ENCODE measurements at places on chromosomes 4 and X.

DNA sequence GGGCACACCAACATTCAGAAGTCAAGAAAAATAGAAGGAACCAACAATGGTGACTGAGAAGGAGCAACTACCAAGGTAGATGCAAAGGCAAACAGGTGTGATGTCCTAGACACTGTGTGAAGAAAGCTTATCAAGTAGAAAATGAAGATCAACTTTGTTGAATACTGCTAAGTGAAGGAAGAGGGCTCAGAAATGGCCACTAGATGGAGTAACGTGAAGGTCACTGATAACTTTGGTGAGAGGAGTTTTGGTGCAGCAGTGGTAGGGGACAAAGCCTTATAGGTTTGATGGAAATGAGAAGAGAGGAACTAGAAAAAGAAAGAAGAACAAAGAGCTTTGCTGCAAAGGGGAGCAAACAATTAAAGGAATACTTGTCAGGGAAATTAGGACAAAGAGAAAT is 23.5 kb downstream of the OTC start:
- DNase-seq: peak; percentile 3

- no peak for DNase-seq
Measured at GRCh38 chrX:53073115-53073586, 9.0 kb upstream of the TSPYL2 start.

DNA sequence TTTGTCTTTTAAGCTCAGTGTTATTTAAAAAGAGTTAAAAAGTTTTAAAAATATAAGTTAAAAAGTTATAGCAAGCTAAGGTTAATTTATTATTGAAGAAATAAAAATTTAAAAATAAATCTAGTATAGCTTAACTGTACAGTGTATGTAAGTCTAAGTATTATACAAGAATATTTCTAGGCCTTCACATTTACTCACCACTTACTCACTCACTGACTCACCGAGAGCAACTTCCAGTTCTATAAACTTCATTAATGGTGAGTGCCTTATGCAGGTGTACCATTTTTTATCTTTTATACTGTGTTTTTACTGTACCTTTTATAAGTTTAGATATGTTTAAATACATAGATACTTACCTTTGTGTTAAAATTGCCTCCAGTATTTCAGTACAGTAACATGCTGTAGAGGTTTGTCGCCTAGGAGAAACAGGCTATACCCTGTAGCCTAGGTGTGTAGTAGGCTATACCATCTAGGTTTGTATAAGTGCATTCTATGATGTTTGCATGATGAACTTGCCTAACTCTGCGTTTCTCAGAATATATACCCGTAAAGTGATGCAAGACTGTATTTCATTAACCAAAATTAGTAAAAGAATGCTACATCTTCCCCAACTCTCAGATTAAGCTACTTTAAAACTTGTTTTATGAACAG is 202.9 kb downstream of the CFAP299 start:
- DNase-seq: no peak

GRCh38 chr4:127505203-127505602 is 127.6 kb upstream of the INTU start:
- DNase-seq: no peak

DNA sequence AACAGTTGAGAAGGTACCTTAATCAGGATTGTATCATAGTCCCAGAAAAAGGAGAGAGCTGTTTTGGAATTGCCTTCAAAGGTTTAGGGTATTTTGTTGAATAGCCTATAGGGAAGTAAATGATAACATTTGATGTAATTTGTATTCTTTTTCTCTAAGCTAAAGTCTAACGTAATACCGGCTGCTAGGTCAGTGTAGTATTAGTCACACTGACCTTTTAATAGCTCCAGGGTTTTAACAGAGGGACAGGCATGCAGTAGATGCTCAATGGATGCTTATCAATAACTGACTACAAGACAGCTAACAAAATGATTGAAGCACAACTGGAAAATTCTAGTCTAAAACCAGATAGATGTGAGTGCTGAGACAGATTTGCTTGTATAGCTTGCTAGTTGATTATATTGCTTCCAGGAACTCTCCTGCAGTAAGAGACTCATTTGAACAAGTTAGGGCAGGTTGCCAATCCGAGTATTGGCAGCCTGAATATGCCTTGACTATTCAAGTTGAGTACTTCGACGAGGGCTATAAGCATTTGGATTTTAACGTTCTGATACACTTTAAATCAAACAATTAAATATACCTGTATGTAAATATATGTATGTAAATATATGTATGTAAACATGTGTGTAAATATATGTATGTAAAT is 16.5 kb upstream of the PNPLA4 start:
- no peak for DNase-seq

DNA sequence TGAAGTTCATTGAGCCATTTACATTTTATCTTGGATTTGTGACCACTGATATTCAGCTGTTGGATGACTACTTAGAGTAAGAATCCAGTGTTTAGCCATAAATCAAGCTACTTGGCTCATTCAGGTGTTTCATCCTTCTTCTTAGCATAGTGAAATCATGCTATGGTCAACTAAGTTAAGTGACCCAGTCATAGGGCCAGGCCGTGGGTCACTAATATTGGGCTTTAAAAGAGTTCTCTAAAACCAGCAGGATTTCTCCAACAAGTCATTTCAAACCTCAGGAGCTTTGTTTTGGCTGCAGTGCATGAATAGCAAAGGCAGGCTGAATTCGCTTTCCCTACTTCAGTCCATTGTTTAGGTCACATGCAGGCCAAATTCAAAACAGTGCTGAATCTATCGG is 181.0 kb downstream of the MAML3 start:
- no peak for DNase-seq

- DNase-seq: no peak
Measured at GRCh38 chrX:36721990-36722389, 286.2 kb upstream of the FAM47C start.

GRCh38 chrX:149487292-149487691 is 17.8 kb downstream of the IDS start:
- no peak for DNase-seq

DNA sequence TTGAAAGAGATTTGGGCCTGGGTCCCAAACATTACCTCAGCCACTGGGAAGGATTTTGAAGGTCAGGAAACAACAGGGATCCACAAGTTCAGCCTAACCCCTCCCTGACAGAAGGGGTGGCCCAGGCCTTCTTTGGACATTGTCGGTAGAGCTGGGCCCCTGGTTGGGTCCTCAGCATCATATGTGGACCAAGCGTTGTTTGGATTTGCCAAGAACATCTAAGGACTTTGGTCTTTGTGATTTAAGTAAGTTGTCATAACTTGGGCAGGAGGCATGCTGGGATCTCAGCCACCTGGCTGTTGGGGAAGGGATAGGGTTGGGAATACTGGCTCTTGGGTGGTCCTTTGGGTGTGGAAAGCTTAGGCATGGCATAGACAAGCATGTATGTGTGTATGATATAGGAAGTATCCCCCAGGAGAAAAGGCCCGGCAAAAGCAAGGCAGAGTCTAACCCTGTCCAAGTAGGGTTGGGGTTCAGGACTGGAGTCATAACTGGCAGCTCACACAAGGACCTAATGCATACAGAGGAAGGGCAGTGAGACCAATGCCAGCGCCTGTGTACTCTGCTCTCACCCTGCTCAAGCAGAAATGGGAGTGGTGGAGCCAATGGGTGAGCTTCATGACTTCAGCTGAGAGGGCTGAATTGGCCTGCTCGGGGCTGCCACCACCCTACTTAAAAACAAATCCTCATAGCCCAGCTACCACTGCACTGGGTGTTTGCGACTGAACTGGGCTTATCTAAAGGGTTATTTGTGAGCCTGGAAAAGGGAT is 102.8 kb downstream of the RTL5 start:
- DNase-seq: no peak

DNA sequence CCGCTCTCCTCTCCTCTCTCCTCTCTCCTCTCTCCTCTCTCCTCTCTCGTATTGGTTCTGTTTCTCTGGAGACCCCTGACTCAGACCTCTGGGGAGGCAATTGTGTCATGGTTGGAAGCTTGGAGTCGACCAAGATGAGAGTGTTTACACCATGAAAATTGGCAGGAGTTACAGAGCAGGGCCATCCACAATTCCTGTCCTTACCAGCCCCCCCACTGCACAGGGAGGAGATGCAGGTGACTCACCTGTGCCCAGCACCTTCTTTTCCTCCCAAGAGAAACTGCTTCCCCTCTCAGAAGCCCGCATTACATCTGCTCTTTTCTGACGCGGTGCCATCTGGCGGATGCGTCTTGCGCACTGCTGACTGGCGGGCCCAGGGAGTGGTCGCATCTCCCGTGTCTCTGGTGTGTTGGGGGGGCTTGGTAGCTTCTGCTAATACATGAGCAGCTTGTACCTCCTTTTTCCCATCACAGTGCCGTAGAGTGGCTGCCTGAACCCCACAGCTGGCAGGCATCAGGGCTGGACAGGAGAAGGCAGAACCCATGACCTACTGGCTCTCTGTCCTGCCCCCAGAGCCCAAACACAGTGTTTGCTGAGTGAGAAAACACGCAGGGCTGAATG is 31.4 kb upstream of the GPR78 start:
- no peak for DNase-seq

DNA sequence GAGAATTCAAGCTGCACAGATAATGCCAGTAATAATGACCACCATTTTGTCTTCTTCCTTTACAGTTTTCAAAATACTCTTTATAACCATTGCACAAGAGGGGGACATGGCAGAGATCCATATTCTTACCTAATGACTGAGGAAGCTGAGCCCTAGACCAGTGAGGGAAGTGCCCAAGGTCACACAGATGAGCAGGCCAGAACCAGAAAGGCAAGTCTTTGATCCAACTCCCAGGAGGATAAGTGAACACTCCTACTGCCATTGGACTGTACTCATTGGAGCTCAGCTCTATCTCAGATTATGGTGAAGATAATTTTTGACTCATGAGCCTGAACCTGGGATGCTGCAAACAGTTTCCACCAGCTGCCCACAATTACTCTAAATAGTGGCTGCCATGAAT is 28.6 kb downstream of the AMER1 start:
- DNase-seq: no peak

DNA sequence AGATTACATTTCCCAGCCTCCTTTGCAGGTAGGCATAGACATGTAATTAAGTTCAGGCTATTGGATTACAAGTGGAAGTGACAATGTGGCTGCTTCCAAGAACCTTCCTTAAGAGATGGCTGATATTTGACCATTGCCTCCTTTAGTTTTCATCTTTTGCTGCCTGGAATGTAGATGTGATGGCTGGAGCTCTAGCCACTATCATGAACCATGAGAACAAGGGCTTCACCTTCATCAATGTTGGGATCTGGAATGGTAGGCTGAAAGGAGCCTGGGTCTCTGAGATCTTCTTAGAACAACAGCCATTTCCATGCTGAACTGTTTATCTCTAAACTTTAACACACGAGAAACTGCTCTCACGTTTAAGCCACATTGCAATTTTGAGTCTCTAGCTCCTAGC is 158.7 kb upstream of the ATP6AP2 start:
- DNase-seq: no peak

GRCh38 chr4:48064349-48064748 is 47.8 kb downstream of the NIPAL1 start:
- DNase-seq: no peak

DNA sequence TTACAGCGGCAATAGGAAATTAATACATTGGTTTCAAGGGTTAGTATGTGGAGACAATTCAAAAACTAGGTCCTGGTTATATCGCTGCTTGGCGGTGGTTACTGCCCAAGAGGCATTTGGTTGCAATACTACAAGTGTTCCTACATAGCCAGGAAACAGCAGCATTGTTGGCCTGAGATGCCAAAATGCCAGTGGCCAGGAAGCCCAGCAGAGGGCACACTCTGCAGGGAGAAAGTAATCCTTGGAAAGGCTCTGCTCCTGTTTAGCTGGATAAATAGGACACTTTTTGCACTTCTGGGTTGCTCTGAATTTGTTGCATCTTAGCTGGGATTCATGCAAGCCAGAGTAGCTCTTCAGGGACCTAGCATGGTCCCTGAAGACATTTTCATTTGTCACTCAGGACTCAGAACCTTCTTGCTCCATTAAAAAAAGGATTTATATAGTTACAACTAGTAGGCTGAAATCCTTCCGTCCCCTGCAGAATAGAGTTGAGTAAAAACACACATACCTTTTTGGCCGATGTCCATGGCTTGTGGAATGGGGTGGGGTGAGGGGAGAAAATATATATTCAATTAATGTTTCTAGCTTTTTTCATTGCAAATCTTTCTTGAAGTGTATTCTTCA is 8.1 kb upstream of the GPR119 start:
- DNase-seq: no peak

DNA sequence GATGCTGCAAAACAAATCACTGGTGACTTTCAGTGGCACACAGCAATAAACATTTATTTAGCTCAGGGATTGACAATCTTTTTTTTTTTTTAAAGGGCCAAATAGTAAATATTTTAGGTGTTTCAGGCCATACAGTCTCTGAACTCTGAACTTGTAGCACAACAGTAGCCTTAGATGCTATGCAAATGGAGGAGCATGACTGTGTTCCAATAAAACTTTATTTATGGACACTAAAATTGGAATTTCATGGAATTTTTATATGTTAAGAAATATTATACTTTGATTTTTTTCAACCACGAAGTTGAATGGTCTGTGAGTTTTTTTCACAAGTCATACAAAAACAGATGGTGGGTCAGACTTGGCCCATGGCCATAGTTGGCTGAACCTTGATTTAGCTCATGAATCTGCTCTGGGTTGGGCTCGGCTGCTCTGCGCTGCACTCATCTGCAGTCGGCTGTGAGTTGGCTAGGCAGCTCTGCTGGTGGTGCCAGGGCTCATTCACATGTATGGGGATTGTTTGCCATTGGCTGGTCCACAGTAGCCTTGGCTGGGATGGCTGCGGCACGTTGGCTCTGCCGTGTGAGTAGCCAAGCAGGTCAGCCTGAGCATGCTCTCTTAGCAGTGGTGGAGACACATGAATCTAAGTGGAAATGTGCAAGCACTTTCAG is 231.7 kb upstream of the PGRMC2 start:
- no peak for DNase-seq
